Activated T-helper 1 cell treated with anti-CD3 and anti-CD28 coated beads, Interleukin-2, amount 50 U/mL, for 16 hours (primary cell): ENCODE measurements at places on chromosomes 4 and X.

- no peak for DNase-seq
These were observed 25.1 kb downstream of the PIR start for GRCh38 chrX:15468036-15468435.

GRCh38 chr4:39427520-39428114, 20.9 kb downstream of the KLB start:
- no peak for DNase-seq

DNA sequence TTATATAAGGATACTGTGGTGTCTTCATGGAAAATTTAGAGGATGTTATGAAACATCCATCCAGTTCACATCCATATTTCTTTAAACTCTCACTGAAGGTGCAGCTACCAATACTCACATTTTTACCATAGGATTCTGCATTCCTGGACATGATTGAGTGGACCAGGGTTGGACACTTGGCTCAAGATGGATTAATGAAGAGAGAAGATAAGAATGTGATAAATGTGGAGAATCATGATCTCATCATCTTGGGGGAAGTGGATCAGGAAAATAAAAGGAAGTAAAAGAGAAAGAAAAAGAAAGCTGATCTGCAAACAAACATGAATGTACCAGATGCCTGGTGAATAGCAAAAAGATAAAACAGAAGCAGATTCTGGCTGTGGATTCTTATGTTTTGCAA, 175.4 kb downstream of the NPFFR2 start:
- DNase-seq, result no peak

- no peak for DNase-seq
These were observed 170.4 kb upstream of the FGF16 start for GRCh38 chrX:77276742-77277141.

DNA sequence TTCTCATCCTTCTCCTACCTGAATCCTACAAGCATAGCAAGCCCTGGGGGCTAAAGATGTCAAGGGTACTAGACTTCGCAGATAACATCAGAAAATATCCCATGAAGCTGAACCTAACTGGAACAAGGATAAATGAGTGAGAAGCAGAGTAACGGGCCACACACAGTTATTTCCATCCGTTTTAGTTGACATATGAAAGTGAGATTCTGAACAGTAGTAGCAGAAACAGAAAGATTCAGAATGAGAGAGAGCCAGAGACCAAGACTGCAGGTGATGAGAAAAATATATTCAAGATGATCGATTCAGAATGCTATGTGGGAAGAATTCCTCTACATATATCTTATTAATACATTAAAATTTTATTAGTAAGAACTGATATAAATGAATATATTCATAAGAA, 165.1 kb downstream of the TSPAN5 start:
- DNase-seq, result no peak

GRCh38 chrX:19544693-19545305, 29.5 kb upstream of the MAP3K15 start:
- DNase-seq, result no peak

DNA sequence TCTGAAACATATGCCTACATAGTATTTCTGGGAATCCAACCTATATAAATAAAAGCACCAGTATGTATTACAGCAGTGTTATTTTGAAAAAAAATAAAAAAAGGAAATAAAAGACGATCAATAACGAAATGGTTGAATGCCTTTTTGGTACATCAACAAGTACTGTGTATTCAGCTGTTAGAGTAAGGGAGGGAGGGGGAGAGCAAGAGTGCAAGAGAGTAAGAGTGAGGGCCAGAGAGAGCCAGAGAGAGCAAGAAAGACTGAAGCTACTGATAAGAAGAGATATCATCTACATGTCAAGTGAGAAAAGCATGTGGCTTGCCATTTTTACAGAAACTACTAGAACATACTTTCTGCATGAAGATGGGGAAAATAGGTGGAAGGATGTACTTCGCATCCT, 1.8 kb downstream of the SPIN4 start:
- no peak for DNase-seq

DNA sequence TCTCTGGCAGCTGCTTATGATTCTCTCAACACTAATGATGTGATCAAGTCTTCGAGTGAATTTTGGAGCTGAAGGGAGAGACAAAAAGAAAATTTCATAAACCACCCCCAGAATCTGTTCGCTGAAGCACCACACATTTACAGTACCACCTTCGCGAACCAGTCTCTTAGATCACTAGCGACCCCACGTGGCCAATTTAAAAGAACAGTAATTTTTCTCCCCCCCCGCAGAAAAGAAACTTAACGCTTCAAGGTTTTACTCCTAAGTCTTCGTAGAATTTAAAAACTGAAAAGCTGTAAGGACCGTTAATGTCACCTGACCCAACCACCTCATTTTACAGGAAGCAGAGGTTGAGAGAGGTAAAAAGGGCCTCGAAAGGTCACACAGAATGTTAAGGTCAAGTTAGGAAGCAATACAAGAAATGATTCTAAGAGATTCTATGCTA, 187.5 kb downstream of the QDPR start:
- DNase-seq, result no peak

GRCh38 chrX:54894159-54894558, 26.5 kb upstream of the TRO start:
- DNase-seq, result no peak

GRCh38 chr4:125200556-125200955, 114.2 kb upstream of the FAT4 start:
- DNase-seq, result no peak

DNA sequence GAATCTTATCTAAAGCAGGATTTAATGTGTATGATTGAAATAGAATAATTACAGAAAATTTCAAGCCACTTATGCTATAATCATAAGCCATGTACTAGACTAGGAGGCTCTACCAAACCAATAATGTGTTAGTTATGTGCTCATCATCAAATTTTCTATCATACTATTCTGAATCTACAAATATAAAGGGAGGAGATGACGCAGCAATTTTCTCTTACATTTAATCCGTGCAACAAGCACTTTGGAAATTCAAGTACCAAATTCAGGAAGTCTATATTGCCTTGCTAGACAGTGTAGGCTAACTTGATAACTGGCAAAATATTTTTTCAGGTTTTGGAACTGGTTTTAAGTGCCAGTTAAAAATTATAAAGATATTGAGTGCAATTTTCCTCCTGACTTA, 283.5 kb downstream of the C4orf33 start:
- no peak for DNase-seq

GRCh38 chrX:24648495-24648894, 1.3 kb upstream of the PCYT1B start:
- DNase-seq, result no peak

DNA sequence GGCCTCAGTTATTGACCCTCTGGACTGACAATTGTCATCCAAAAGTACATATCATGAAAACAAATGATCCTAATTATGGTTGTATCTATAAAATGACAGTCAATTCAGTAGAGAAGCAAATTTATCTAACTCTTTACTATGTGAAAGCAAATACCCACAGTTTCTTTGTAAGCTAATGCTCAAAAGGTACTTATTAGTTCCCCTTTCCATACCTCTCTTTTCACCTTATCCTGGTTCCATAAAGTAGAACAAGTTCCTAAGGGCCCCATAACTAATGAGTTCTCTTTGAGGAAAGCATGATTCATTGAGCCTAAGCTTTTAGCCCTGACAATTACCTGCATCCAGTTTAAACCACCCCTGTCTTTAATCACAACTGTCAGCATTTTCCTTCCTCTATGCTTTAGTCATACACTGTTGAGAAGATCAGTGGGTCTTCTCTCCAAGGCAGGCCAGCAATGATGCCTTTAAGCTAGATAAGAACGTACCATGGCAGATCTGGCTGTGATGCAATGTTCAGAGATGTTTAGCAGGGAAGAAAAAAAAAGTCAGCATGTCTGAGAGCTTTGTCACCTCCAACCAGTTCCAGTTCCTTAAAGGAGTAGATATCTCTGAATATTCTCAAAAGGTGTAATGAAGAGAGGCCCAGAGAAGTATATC, 179.7 kb upstream of the RASGEF1B start:
- DNase-seq, result no peak
